AG10803 (cell line): ENCODE measurements at places on chromosomes 2 and 18.
A peak's percentile ranks its signal among the peaks of the same experiment; 100 is the strongest.

DNA sequence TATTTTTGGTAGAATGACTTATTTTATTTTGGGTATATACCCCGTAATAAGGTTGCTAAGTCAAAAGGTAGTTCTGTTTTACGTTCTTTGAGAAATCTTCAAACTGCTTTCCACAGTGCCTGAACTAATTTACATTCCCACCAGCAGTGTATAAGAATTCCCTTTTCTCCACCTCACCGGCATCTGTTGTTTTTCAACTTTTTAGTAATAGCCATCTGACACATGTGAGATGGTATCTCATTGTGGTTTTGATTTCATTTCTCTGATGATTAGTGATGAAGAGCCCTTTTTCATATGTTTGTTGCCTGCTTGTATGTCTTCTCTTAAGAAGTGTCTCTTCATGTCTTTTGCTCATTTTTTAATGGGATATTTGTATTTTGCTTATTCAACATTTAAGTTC lies 215.2 kb upstream of the TFPI start:
- no peak for DNase-seq

GRCh38 chr2:60972889-60973656 lies 44.4 kb upstream of the PEX13 start:
- DNase-seq, result no peak

GRCh38 chr2:6956566-6956965 lies 39.4 kb downstream of the RNF144A start:
- DNase-seq, result no peak

GRCh38 chr18:23307567-23308295 lies 145.4 kb upstream of the RIOK3 start:
- peak; percentile 71 for DNase-seq

DNA sequence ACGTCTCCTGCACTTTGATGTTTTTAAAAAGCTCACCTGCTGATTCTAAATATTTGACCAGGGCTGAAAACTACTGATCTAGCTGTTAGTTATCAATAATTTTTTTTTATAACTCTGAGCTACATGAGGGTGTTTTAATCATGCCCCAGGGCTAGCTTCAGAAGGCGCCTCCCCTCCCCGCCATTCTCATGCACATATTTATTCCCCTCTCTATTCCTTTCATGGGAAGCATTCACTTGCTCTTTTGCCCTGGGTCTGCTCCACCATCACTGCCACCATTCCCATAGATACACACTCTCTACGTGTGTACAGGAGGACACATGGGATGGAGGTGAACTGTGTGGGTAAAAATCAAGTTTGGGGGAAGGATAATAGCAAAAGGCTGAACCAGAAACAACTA lies 101.0 kb downstream of the PLA2R1 start:
- DNase-seq, result no peak

GRCh38 chr2:191262436-191262835 lies 17.2 kb downstream of the MYO1B start:
- no peak for DNase-seq

GRCh38 chr18:47415881-47416280 lies 164.4 kb upstream of the SKOR2 start:
- no peak for DNase-seq

- DNase-seq, result no peak
These were observed 762.4 kb downstream of the DSC3 start for GRCh38 chr18:30280186-30280585.

DNA sequence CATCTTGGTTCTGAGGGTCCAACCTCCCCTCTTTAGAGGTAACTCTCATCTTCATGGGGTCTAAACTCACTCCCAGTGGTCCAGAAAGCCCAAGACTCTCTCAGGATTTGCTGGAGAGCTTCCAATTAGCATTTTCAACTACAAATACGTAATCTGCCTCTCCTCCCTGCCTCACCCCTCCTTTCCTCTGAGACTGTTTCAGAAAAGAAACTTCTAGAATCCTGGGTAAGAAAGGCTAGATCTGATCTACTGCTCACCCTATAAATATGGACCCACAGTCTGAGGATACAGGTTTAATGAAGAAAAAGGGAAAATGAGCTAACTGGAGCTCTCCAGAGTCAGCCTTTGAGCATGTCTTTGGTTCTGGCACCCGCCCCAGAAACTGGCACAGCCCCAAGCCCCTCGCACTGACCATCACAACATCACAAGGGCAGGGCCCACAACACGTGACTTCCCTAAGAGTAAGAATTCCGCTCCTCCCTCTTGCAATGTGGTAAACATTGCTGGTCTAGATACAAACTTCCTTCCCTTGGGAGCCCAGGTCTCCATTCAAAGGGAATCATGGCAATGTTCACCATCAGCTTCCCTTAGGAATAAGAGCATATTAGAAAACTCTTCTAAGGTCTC lies 21.7 kb upstream of the IHH start:
- DNase-seq, result no peak

DNA sequence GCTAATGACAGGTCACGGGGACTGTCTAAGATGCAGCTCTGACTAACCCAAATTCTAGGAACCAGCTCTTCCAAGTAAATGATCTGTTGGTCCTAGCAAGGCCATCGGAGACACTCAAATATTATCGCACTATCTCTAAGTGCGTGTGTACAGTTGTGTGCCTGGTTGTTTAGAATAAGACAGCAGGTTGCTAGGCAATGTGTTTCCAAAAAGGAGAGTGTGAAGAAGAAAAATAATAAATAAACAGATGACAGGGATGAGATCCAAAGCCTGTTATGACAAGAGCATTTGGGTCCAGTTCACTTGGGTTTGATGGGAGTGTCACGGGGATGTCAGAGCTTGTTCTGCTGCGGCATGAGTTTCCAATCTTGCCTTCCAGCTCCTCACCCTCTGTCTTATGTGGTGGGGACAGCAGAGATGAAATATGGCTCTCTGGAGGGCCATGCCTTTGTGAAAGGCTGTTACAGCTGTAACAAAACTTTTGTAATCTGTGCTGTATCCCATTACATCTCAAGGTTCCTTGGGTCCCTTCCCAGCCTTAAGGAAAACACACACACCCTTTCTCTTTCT lies 127.5 kb upstream of the TNP1 start:
- DNase-seq, result peak; percentile 41

DNA sequence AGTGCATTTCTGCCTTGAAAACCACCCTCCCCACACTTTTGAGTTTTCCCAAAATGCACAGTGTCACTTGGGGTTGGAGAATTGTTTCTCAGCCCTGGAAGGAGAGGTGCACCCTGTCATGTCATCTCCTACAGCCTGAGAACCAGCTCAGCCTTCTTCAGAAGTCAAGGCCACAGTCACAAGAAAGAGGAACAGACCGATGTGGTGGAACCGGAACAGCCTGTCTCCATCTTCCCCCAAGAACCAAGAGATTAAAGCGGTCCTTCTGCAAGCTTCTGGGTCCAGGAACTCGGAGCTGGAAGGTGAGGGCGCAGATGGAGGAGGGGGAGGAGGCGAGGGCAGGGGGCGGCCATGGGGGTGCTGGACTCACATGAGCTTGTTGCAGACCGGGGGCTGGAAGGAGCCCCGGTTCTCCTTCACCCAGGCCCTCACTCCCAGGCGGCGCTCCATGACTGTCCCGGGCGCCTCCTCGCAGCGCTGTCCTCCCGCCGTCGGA lies 248 bp downstream of the HAAO start:
- DNase-seq, result no peak

- DNase-seq, result no peak
These were observed 1162.7 kb upstream of the ZEB2 start for GRCh38 chr2:145682546-145683157.

GRCh38 chr18:36211612-36212065 lies 24.3 kb downstream of the MOCOS start:
- DNase-seq, result peak; percentile 29

- peak; percentile 58 for DNase-seq
These were observed 54.6 kb upstream of the GPR17 start for GRCh38 chr2:127591221-127591923.

DNA sequence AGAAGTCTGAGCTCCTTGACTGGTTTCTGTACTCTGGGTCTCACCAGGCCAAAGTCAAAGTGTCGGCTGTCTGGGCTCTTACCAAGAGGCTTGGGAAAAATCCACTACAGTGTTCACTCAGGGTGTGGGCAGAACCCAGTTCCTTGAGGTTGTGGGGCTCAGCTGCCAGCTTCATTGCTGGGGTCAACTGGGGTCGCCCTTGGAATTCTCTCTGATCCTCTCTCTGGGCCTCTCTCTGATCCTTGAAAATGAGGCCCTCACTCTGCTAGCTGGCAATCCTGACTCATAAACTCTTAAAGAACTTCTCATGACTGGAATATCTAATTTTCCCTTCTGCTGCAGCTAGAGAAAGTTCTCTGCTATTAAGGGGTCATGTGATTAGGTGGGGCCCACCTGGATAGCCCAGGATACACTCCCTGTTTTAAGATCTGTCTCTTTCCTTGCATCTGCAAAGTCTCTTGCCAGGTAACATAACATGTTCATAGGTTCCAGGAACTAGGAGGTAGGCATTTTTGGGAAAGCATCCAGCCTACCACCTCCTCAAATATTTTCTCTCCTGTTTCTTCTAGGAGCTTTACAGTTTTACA lies 66.3 kb downstream of the SP110 start:
- no peak for DNase-seq

DNA sequence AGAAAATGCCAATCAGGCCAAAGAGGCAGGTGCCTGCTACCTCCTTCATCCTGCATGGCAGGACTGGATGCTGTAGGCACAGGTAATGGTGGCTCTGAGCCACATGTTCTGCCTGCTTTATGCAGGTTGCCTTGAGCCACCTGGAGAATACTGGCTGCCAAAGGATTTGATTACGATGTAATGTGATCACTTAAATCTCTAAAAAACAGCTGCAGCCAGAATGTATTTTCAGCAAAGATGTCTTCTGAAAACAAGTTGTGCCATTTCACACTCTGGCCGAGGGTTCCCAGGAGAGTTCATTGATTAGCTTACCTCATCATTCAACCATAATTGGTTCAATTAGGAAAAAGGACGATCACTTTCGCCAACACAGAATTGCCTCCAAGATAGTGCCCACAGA lies 17.9 kb upstream of the MSGN1 start:
- DNase-seq, result no peak

DNA sequence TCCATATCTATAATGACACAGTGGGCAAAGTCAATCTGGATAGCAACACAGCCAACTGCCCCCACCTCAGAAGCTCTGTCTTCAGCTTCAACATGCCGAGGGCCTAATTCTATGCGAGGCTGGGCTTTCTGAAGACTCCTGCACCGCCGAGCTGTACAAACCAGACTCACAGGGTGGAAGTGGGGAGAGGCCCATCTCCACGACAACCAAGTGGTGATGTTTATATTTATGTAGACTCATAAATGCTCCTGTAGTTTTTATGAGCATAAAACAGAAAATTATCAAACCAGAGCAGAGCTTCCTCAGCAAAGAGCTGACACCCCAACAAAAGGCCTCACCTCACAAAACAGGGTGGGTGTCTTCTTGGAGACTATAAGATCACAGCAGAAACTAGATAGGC lies 77.0 kb upstream of the LGALSL start:
- DNase-seq, result no peak

GRCh38 chr18:41850781-41851180 lies 104.3 kb upstream of the PIK3C3 start:
- DNase-seq, result no peak

- DNase-seq, result no peak
These were observed 11.3 kb downstream of the PTPRN start for GRCh38 chr2:219297766-219298456.

DNA sequence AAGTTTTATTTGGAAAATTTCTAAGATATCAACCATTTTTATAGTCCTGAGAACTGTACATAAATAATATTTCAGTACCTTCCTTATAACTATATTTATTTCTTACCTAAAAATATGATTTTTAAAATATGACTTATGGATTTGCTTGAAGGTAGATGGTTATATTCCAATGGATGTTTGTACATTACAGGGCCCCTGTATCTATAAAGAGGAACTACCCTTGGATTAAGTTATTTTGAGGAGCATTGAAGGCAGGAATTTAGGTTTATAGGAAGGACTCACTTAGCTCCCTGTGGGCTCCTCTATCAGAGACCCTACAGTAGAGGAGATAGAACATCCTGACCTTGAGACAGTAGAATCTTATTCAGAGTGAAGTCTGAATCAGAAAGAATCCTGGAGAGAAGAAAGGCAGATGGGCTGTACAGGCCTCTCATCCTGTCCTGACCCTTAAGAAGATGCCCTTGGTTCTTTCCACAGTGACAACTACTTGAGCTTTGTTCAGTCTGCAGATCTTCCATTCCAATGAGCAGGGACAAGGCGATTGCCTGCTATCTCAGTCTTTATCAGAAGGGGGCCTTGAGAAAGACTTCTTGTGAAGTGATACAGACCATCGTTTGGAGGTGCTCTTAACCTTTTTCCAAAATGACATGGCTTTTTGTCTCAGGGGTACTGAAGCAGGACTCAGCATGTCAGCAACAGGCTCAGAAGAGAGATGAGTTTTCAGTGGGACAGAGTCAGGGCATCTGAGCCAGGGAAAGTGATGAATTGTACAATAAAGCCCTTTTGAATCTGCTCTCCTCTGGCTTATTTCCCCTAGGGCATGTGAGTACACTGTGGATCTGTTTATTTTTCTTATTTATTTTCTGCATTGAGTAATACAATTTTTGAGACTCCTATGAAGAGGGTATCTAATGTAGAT lies 20.9 kb downstream of the OXER1 start:
- no peak for DNase-seq

- no peak for DNase-seq
These were observed 410.1 kb downstream of the SUCLG1 start for GRCh38 chr2:84048964-84049363.

- no peak for DNase-seq
These were observed 356.8 kb downstream of the NR4A2 start for GRCh38 chr2:155975734-155976133.

DNA sequence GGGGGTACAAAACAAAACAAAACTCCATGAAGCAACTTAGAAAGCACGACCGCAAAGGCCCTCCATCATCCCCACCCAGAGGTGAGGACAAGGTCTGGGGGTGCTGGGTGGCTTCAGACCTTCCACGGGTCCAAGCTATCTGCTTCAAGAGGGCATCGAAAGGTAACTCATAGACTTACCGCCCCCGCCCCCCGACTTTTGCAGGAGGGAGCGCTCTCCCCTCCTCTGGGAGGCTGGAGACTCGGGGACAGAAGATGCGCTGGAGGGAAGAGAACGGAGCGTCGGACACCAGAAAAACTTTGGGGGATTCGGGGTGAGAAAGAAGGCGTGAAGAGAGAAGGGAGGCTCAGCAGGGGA lies 300 bp upstream of the STON1 start:
- DNase-seq, result no peak

DNA sequence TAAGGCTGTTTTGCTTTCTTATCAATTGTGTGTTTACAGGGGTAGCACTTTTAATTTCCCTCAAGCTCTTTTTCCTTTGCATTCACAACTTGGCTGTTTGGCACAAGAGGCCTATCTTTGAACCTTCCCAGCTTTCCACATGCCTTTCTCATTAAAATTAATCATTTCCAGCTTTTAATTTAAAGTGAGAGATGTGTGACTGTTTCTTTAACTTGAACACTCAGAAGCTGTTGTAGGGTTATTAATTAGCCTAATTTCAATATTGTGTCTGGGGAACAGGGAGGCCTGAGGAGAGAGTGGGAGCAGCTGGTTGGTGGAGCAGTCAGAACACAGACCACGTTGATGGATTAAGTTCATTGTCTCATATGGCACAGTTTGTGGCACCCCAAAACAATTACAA lies 4.7 kb downstream of the ASB1 start:
- DNase-seq, result peak; percentile 36

GRCh38 chr2:204255526-204255925 lies 289.7 kb upstream of the PARD3B start:
- no peak for DNase-seq

GRCh38 chr2:74528600-74529356 lies 728 bp downstream of the AUP1 start:
- DNase-seq, result no peak

- no peak for DNase-seq
These were observed 690.7 kb downstream of the KCNJ3 start for GRCh38 chr2:155389224-155389623.
